ENCODE measurements at places on chromosomes 3 and 15. TPM values are rescaled to one million over a fixed set of nuclear protein-coding genes. Genes with fewer than 3 reads are reported as not detected.

DNA sequence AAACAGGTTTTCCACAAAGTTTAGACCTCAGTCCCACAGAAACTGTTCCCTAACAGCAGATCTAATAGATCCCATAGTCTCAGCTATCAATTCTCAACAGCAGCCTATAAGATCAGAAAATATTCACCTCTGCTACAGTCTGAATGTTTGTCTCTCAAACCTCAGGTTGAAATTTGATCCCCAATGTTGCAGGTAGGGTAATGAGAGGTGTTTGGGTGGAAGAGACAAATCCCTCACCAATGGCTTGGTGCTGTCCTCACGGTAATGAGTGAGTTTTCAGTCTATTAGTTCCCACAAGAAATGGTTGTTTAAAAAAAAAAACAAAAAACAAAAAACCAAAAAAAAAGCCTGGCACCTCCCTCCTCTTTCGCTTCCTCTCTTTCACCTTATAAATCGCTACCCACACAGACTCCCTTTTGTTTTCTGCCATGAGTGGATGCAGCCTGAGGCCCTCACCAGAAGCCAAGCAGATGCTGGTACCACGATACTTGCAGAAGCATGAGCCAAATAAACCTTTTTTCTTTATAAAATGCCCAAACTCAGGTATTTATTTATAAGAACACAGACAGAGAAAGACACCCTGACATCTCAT lies 14.2 kb downstream of the ZNF280D start:
- DNase-seq = no peak

DNA sequence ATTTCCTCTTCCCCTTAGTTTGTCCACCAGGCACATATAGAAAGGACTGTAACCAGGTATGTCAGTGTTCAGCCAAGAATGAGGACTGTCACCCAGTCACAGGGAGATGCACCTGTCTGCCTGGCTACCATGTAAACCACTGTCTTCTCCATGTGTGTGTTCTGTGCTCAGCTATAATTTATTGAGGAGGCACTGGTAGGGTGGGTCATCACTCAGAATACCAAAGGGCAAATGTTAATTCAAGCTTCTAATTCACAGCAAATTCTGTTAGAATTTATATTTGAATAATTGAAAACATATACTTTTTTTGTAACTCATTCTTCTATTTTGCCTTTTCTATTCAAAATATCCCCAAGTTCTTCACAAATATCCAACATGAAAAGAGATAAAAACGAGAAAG lies 780.4 kb downstream of the MECOM start:
- no peak for DNase-seq

GRCh38 chr15:60070838-60071493 lies 66.9 kb downstream of the FOXB1 start:
- no peak for DNase-seq

GRCh38 chr3:154100556-154100955 lies 20.6 kb upstream of the ARHGEF26 start:
- DNase-seq = no peak

DNA sequence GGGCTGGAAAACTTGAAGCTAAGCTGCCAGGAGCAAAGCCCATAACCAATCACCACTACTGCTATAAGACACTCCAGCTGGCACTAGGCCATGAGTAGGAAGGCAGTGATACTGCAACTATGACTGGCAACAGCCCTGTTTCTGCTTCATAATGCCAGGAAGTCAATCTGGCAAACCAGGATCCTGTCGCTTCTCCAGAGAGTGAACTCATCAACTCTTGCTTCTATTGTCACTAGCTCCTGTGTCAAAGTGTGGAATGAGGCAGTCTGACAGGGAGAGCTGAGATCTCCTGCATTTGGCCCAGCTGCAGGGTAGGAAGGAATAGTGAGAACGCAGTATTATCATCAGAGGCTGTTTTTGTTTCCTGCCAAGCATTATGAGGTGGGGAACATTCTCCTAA lies 105.3 kb downstream of the CTNNB1 start:
- no peak for DNase-seq

DNA sequence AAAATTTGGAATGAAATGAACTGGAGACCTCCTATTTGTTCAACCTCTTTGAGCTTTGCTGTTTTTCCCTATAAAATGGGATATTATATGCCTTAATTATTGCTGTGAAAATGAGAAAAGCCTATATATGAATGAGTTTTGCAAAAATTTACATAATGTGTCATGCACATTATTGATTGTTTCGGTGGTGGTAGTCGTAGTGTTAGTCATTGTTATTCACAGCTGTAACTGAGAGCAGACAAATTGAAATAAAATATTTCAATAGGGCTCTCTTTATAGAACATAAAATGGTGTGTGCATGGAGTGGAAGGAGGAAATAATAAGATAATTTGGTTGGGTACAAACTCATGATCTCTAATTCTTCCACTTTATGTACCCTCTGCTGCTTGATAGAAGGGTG lies 153.7 kb upstream of the GADL1 start:
- no peak for DNase-seq

DNA sequence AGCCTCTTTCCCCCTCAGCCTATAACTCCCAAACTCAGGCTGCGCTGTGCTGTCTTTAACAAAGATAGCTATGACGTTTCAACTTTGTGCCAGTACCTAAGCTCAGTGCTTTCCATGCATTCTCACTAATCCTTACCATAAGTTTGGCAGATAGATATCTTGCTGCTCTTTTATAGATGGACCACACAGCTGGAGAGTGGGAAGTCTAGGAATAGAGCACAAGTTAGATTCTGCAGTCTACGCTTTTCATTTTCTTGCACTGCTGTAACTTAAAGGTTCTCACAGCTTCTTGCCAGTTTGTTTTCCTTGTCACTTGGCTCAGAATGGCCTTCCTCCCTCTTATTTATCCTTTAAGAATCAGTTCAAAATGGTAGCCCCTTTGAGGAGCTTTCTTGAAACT lies 468.8 kb downstream of the CNTN4 start:
- no peak for DNase-seq

- peak; percentile 87 for DNase-seq
Observed at GRCh38 chr3:14548321-14548729, 8.2 kb upstream of the GRIP2 start.

- DNase-seq = no peak
Observed at GRCh38 chr15:34324933-34325332, 12.6 kb downstream of the SLC12A6 start.

GRCh38 chr3:41356775-41357174 lies 157.5 kb downstream of the CTNNB1 start:
- DNase-seq = no peak

DNA sequence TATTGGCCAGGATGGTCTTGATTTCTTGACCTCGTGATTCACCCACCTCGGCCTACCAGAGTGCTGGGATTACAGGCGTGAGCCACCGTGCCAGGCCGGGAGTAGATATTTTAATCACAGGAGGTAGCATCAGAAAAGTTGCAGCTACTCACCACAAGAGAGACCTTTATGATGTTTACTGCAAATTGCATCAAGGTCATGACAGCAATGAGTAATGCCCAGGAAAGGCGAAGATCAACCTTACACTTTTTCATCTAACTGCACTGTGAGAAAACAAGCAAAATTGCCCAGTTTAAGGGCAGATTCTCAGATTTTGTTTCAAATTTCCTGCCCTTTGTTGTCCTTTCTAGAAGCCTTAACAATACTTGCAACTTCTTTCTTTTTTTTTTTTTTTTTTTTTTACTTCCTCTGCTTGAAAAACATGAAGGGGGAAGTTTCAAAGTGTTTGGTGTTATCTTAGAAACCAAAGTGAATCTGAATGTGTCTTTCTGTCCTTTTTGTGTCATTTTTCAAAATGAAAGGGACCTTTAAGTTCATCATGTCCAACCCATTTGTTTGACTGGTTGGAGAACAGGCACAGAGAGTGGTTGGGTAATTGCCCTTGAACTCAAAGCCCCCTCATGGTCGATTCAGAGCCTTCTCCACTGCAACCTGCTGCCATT lies 25.0 kb downstream of the TGFBR2 start:
- no peak for DNase-seq

GRCh38 chr15:57591822-57592367 lies at the start of gene MYZAP:
TSS of gene MYZAP (plus strand) at chr15:57591904. CDS start at chr15:57592035, 131 bp downstream.
- peak; percentile 88 for DNase-seq

GRCh38 chr3:98772022-98772421 lies 8.9 kb downstream of the ST3GAL6 start:
- no peak for DNase-seq

GRCh38 chr15:26665957-26666791 lies 106.7 kb downstream of the GABRB3 start:
- peak; percentile 91 for DNase-seq

- no peak for DNase-seq
Observed at GRCh38 chr3:6229778-6230410, 631.0 kb upstream of the GRM7 start.

GRCh38 chr3:133381346-133382109 lies 18.3 kb upstream of the BFSP2 start:
- DNase-seq = no peak

- peak; percentile 65 for DNase-seq
Observed at GRCh38 chr15:98787936-98788757, 139.8 kb downstream of the IGF1R start.

GRCh38 chr15:27061739-27062138 lies 90.8 kb downstream of the GABRG3 start:
- DNase-seq = no peak

DNA sequence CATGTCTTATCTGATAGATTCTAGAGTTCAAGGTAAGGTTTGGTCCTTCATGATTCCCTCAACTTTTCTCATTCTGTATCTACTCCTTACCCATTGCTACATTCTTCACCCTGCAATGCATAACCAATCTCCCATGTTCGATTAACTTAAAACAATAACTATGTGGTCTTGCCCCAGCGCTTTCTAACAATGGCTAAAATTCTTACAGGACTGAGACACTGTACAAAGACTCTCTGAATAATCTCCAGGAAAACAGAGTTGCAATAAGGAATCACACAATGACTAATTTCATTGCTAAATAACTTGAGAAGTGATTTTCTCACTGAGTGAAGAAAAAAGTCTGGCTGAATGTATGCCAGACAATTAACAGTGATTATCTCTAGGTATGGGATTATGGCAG lies 69.6 kb upstream of the FAM174B start:
- DNase-seq = no peak

DNA sequence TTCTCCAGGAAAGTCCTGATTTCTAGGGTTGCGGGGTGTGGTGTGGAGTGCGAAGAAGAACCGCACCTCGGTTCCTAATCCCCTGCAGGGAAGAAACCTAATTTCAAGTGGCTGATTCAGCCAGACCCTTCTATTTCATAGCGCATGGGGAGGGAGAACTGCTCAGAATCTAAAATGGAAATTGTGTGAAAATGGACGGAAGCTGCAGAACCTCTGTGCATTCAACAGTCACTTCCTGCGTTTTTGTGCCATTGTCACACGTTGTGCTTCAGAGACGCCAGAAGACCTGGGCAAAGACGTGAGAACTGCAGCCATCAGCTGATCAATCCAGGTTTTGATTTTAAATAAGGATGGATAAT lies 1.2 kb downstream of the SIDT1 start:
- DNase-seq = no peak

- peak; percentile 55 for DNase-seq
Observed at GRCh38 chr3:123373474-123373987, 75.4 kb downstream of the ADCY5 start.

DNA sequence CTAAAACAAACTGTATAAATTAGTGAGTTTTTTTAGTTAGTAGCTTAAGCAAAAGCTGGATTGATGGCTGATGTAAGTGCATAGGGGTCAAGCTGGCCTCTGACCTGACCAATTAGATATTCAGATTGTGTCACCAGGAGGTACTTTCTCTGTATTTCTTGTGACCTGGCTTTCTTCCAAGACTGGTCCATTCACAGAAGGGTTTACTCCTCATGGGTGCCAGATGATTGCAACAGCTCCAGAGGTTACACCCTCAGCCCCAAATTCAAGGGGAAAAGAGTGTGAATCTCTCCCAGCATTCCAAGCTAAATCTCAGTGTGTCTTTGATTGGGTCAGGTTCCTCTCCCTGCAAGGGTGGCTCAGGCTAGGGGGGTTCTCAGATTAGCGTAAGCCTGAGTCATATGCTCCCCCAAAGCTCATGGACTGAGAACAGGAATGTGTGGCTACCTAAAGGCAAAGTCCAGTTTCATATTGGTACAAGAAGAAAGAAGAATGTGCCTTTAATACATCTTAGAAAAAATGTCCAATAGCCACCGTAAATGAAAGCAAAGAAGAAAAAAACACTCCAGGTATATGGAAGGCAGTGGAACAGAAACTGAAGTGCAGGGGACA lies 16.5 kb downstream of the PML start:
- no peak for DNase-seq

DNA sequence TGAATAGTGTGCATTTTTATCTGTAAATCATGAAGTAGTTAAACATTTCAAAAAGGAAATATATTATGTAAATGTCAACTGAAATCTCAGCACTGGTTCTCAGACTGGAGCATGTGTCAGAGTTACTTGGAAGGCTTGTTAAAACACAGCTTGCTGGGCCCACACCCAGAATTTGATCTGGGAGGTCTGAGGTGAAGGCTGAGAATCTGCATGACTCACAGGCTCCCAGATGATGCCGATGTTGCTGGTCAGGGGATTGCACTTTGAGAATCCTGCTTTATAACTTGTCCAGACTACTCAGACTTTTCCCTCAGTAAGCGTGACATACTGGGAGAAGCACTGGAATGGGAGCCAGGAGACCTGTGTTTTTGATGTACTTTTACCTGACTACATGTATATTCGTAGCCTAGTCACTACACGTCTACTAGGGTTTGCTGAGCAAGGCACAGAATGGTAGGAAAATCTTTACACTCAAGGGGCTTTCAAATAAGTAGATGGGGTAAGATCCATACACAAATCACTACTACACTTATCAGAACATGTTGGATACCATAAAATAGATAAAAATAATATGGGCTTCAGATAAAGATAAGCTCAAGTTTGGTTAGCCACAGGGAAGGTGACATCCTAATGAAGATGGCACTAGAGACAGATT lies 77.1 kb upstream of the MEX3B start:
- no peak for DNase-seq

DNA sequence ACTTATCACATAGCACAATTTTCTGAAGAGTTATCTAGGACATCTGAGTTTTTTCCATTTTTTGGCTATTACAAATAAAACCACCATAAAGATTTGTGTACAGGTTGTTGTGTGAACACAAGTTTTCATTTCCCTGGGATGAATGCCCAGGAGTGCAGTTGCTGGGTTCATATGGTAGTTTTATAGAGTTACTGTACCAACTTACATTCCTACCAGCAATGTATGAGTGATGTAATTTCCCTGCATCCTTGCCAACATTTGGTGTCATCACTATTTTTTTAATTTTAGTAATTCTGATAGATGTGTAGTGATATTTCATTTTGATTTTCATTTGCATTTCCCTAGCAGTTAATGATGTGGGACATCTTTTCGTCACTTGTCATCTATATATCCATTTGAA lies 20.5 kb downstream of the FILIP1L start:
- DNase-seq = no peak

WDR93 gene
- 0.36 TPM for total RNA-seq

KCNMB3 gene
- 2.6 TPM for total RNA-seq

TMEM40 gene
- total RNA-seq = not detected

CCR8 gene
- total RNA-seq = 0.22 TPM

PLIN1 gene
- 0.22 TPM for total RNA-seq

FETUB gene
- not detected for total RNA-seq

CGNL1 gene
- 85.6 TPM for total RNA-seq

STAC gene
- 0.59 TPM for total RNA-seq

AADACL2 gene
- not detected for total RNA-seq

All from endodermal cell (in vitro differentiated cells).